ENCODE measurements at places on chromosomes 3 and 15. TPM values are rescaled to one million over a fixed set of nuclear protein-coding genes. Genes with fewer than 3 reads are reported as not detected.

Gene TMEM207
- not detected for total RNA-seq

Gene PAQR5
- total RNA-seq = 0.09 TPM

Gene OR5K2
- total RNA-seq = not detected

Gene TYRO3
- 9.6 TPM for total RNA-seq

Gene ZDHHC3
- total RNA-seq = 27.9 TPM

Gene LRRIQ4
- not detected for total RNA-seq

Gene SI
- total RNA-seq = not detected

Gene MGLL
- 8.9 TPM for total RNA-seq

Gene OXTR
- 31.7 TPM for total RNA-seq

Gene SNRK
- total RNA-seq = 13.4 TPM

Gene TMC3
- not detected for total RNA-seq

Gene LRRC15
- total RNA-seq = 2.2 TPM

Gene TNK2
- total RNA-seq = 4.8 TPM

Gene CLDN11
- total RNA-seq = 175 TPM

Gene TRH
- total RNA-seq = not detected

Gene GOLGA8S
- total RNA-seq = not detected

Gene NR1D2
- total RNA-seq = 36.5 TPM

Gene SLC22A13
- total RNA-seq = 1.6 TPM

Gene MEX3B
- total RNA-seq = 10.5 TPM

Gene ACTC1
- total RNA-seq = not detected

Gene LNP1
- total RNA-seq = 3.3 TPM

Gene SERINC4
- total RNA-seq = not detected

Gene SLC28A1
- not detected for total RNA-seq

Gene RTP1
- not detected for total RNA-seq

Gene ARGFX
- not detected for total RNA-seq

Gene RAB6B
- 0.30 TPM for total RNA-seq

Gene FHIT
- 1.2 TPM for total RNA-seq

Gene CCDC191
- 2.3 TPM for total RNA-seq

Gene HESX1
- total RNA-seq = not detected

Gene ACTRT3
- total RNA-seq = 3.4 TPM

Gene GOLGA8T
- not detected for total RNA-seq

Gene MED12L
- total RNA-seq = 0.89 TPM

Gene ULK4
- 17.2 TPM for total RNA-seq

Gene ALG3
- total RNA-seq = 41.1 TPM

Gene AQP9
- not detected for total RNA-seq

Gene ITPKA
- total RNA-seq = 0.59 TPM

Gene GP9
- not detected for total RNA-seq

Gene CFAP100
- not detected for total RNA-seq

Gene KLF15
- not detected for total RNA-seq

Gene SYNPR
- total RNA-seq = not detected

Gene ZNF385D
- total RNA-seq = not detected

Gene ABHD14A
- total RNA-seq = 21.1 TPM

Gene RHOV
- total RNA-seq = under 0.01 TPM

All from smooth muscle cell of the umbilical artery (primary cell).